AG04449 (cell line): ENCODE measurements at places on chromosomes 3 and 15.

DNA sequence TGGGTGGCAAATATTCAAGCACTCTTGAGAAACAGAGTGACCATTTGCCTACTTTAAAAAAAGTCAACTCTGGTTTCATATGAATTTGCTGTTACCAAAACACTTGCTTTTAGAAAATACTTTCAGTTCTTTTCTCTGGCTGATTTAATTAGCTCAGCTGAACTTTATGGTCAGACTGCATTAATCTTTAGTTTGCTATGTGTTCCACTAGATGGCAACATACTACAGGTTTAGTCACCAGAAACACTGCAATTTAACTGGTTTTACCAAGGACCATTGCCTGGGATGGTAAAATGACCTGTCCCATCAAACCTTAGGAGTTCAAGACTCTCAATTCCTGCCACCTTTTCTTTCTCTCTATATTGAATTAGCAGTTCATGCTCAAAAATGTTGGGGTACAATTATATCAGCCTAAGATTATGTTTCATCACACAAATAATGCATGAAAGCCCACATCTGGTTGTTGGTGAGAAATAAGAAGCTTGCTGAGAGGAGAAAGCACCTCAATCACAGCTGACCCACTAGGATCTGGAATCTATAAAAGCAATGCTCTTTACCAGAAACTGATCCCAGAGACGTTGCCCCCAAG lies 14.2 kb downstream of the EIF4E3 start:
- DNase-seq = no peak

GRCh38 chr3:69149586-69149985 lies 27.2 kb upstream of the LMOD3 start:
- no peak for DNase-seq

DNA sequence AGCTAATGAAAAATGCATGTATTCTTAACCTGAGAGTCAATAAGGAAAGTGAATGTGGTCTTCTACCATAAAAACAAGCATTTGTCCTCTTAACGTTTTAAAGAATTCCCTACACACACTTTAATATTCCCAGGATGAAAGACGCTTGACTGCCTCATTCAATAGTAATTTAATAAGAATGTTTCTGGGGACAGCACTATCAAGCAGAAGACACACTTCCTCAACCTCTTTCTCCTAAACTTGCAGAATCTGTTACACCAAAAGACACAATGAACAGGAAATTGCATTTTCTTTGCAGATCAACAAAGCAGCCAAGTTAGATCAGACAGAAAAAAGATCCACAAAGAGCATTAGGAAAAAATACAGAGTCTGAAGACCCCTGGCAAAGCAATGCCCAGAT lies 97.7 kb downstream of the PLCH1 start:
- no peak for DNase-seq

DNA sequence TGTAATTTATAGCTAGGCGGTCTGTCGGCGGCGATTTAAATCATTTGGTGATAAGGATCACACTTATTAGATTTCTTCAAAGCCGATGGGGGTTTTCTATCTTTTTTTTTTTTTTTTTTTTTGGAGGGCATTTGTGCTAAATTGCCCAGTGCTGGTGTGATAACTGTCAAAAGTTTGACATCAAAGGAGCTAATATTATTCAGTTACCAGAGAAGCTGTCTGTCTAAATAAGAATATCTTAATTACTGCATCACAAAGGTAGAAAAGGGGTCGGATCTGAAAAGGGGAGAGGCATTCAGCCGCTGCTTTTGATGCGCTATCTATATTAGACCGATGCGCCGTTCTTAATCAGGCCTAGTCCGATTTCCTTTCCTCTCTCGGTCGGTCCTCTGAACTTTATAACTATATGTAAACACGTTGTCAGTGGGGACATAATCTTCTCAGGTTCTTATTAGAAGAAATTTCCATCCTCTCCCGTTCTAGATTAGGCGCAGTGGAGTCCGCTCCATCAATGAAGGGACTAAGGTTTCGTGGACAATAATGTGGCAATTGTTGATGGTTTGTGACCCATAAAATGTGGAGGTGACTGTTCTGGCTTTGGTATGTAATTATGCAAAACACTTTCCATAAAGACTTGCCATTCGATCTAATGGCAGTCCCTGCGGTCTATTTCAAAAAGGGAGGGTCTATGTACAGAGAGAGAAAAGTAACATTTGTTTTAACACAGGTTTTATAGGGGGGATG lies 31.7 kb downstream of the NR2F2 start:
- DNase-seq = no peak

- DNase-seq = no peak
These were observed 478.4 kb upstream of the THBS1 start for GRCh38 chr15:39102431-39102830.

- DNase-seq = no peak
These were observed 39.0 kb downstream of the ALDH1A2 start for GRCh38 chr15:58026552-58026951.

DNA sequence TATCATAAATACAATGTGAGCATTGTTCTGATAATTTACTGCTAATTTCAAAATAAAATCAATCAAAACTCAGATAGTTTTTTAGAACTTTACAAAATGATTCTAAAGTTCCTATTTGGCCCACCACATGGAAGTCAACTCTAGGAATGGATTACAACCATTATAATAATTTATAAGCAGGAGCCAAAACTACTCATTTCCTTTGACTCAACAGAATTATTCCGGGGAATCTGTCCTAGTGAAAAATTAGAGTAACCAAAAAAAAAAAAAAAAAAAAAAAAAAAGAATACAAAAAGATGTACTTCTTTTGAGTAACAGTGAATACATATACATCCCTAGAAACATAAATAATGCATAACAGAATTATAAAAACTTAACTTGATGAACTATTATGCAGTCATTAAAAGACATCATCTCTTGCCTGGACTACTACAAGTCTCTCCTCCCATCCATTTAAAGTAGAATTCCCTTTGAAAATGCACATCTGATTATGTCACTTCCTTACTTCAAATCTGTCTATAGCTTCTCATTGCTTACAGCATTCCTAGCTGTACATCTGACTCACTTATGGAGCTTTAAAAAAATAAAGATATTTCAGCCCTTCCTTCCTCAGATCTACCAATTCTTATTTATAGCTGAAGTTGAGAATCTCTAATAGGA lies 43.4 kb downstream of the HDGFL3 start:
- DNase-seq = peak; percentile 56

DNA sequence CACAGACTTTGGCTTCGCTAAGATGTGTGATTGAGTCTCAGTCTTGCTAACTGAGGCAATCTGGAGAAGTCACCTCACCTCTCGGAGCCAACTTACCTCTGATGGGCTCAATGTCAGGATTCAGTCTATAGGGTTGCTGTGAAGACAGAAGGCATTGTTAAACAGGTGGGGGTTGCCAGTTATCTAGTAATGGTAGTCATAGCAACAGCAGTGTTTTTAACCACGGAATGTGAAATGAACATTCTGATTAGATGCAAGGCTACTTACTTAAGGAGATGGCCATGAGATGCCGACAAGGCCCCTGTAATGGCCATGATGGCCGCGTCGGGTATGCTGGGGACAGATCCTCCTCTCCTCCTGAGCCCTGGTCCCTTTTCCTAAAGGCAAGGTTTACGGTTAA lies 243.1 kb downstream of the GABRG3 start:
- no peak for DNase-seq

DNA sequence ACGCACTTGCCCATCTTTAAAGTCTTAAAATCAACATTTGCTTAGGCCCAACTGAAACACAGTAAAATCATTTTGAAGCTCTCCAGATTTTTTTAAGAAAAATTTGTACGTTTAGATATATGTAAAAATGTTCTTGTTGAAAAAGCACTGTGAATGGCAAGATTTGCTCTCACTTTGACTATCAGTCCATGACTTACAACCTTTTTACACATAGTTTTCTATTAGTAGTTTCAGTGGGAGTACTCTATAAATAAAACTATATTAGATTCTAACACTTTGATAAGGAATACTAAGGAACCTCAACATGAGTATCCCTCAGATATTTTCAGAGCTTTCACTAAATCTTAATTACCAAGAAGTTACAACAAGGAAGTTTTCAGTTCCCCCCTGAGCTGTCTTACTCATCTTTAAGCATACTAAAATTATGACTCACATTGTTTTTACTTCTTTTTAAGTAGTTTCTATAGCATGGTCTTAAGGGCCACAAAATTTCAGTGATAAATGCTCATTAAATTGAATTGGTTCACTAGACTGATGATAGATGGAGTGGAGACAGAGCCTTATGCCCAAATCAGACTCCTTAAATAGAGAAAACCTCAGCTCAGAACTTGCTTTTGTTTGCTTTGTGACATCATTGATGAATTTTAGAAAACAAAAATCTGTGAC lies 31.6 kb upstream of the RAP2B start:
- DNase-seq = peak; percentile 74

- DNase-seq = no peak
These were observed 75.8 kb downstream of the RPL39L start for GRCh38 chr3:187063286-187064121.

DNA sequence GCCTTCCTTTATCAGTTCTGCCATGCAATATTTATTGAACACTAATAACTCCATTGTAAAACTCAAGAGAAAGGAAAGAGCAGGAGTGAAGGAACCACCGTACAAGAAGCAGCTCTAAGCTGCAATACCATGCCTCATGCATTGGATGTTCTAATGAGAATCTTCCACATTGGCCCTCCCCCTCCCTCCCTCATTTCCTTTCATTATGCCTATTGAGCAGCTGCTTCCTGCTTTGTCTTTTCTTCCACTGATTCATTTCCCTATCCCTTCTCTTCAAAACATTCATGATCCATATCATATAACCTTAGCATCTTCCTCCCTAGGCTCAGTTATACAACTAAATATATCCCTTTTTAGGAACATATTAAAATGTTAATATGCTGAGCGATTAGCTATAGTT lies 698.7 kb upstream of the GOLIM4 start:
- DNase-seq = no peak

GRCh38 chr15:44715142-44715796 lies 4.0 kb downstream of the B2M start:
- no peak for DNase-seq

DNA sequence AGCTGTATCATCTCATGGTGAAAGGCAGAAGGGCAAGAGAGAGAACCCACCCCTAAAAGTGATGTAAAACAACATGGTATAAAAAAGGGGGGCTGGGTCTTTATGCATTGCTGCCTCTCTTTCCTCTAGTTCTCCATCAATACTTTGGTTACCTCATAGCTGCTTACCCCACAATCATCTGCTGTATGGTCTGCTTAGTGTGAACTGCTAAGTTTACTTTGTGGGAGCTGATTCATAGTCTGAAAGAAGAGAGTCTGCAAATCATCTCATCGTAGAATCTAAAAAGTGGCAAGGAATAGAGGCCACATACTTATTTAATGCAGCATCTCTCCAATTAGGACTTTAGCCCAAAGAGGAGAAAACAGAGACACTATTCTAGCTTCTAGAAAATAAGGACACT lies 546.8 kb downstream of the GBE1 start:
- DNase-seq = no peak

- DNase-seq = no peak
These were observed 95.1 kb downstream of the TP63 start for GRCh38 chr3:189726277-189726676.

- DNase-seq = peak; percentile 28
These were observed 1.6 kb downstream of the RFTN1 start for GRCh38 chr3:16511681-16512434.

- DNase-seq = no peak
These were observed 26.4 kb downstream of the PRKCD start for GRCh38 chr3:53187430-53187829.

- DNase-seq = no peak
These were observed 62.5 kb downstream of the FAM43A start for GRCh38 chr3:194748225-194748624.

- no peak for DNase-seq
These were observed 369.6 kb upstream of the RGMA start for GRCh38 chr15:93458597-93458996.

DNA sequence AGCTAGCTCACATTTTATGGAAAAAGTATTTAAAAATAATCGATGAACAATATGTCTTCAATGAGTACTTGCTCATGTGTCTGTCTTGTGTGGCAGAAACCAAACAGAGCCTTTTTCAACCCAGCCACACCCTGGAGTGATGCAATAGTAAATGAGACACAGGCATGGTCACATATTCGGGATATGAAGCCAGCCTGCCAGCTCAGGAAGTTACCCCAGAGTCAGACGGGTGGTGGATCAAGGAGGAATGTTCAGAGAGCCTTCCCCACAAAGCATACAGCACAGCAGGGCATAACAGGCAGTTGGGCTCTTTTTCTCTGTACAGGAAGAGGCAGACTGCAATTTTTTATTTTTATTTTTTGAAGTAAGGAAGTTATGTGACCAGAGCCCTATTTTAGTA lies 27.3 kb downstream of the LARP6 start:
- DNase-seq = peak; percentile 66

DNA sequence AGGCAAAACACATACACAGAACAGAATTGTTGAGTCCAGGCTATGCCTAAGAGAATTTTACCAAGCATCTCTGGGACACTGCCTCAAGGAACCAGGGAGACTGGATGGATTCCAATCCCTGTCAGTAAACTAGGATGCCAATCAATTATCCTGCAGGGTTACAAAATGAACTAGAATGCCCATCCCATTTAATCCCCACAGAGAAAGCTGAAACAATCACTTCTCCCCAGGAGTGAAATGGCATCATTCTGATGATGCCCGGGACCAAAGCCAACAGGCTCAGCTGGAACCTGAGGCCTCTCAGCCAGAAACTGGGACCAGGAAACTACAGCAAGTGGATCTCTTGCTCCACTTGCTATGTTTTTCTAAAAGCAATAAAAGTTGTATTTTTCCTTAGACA lies 130.0 kb upstream of the TJP1 start:
- no peak for DNase-seq

GRCh38 chr15:55742927-55743728 lies at the start of gene PRTG:
Gene PRTG, minus strand, starts transcription at chr15:55743152. Its CDS starts 221 bp downstream, at chr15:55742931.
- no peak for DNase-seq

- no peak for DNase-seq
These were observed 8.6 kb downstream of the CEP63 start for GRCh38 chr3:134494495-134494894.

DNA sequence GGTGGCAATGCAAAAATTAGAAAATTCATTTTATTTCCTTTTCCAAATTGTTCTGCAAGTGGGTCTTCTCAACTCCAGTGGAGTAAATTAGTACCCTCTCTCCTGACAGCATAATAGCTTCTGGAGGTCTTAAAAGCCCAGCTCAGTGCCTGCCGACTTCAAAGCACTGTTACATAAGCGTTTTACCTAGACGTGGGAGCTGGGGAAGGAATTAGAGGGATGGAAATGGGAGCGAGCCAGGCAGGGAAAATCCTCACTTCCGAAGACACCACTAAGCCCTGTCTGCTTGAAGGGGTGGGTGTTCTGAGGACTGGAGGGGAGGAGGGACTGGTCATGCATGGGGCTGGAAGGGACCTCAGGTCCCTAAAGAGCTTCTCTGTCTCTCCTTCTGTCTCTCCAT lies 77.2 kb upstream of the SLC6A1 start:
- DNase-seq = no peak
